Activated B cell treated with CpG ODN at 0.5 μM for 24 hours (primary cell): ENCODE measurements at places on chromosomes 1 and 21. TPM values are rescaled to one million over a fixed set of nuclear protein-coding genes. Genes with fewer than 3 reads are reported as not detected.

DNA sequence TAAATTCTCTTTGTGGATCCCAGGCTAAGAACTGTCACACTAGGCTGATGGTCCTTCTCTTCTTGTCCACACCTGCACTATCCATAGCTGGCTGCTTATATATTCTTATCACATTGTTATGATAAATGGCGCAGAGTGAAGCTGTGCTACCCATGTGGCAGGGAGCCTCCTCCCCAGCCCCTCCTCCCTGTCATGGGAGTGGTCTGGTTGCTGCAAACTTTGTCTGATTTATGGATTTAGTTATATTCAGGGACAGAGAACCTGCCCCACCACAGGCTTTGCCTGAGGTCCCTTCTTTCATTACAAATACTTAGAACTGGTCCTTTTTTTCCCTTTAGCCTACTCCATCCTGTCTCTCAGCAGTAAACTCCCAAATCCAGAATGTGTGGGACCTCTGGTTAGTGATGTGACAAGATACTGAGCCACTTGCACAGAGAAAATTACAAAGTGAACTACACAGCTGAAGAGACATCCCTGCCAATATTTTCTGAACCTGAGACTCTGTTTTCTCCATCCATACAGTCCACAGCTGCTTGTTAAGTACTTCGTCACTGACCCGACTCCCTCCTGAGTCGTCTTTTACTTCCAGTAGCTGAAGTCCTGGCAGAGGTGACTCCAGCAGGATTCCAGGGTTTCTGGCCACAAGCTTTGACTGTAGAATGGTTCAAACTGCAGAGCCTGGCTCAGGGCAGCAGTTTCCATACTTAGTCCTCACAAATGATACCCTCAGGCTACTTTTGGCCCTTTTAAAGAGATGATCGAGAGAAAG, 37.6 kb downstream of the PTGFRN start:
- peaks cover 1% of the 10 kb centered on the region for H3K27me3 ChIP-seq
- H3K36me3 ChIP-seq: no peaks in the 10 kb centered on the region
- DNase-seq: no peak
- H3K4me3 ChIP-seq: no peak overlapping the region
- H3K4me1 ChIP-seq: no peaks in the 10 kb centered on the region

Gene MYOG
- not detected in 2 replicates for total RNA-seq

GRCh38 chr1:42259739-42260064, 75.3 kb downstream of the FOXJ3 start:
- peak overlapping the region; percentile 27 for H3K27ac ChIP-seq
- H3K4me1 ChIP-seq: peaks cover 42% of the 10 kb centered on the region
- DNase-seq: no peak

GRCh38 chr1:165063181-165063965, 293.1 kb downstream of the LMX1A start:
- no peaks in the 10 kb centered on the region for H3K27me3 ChIP-seq
- no peaks in the 10 kb centered on the region for H3K4me1 ChIP-seq
- no peak overlapping the region for H3K4me3 ChIP-seq
- no peak overlapping the region for H3K27ac ChIP-seq
- H3K36me3 ChIP-seq: no peaks in the 10 kb centered on the region

GRCh38 chr1:211259638-211260126, 516 bp downstream of the RCOR3 start:
- peaks cover 22% of the 10 kb centered on the region for H3K4me1 ChIP-seq
- H3K4me3 ChIP-seq: peak overlapping the region; percentile 93
- no peak for DNase-seq
- H3K27ac ChIP-seq: peak overlapping the region; percentile 91

DNA sequence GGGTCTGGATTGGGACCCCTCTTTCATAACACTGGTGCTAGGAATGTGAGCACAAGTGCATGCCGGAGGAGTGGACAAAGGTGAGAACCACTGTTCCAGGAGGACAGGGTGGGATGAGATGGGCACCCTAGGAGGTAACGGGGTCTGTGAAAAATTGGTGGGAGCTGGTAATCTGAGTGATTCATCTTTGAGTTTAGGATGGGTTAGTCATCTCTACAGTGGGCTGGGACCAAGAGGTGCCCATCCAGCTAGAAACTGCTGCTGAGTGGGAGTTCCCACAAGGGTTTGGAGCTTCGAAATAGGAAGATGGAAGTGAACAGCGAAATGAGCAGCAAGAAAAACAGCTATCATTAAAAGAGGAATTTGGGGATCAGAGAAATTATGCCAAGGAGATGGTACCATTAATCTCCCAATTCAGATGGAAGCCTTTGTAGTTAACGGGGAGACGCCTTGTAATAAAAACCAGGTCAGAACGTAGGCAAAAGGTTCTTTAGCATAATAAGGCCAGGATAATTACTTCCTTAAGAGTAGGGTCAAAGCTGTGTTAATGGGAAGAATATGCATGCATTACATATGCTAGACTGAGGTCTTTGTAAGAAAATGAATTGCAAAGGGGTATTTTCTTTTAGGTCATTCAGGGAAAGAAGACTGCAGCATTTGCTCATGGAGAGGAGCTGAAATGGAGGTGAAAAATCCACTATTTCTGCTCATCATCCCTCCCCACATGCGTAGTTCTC, 55.5 kb downstream of the OLFML3 start:
- no peak for DNase-seq
- H3K27me3 ChIP-seq: no peaks in the 10 kb centered on the region
- H3K27ac ChIP-seq: no peak overlapping the region
- H3K36me3 ChIP-seq: no peaks in the 10 kb centered on the region
- no peaks in the 10 kb centered on the region for H3K4me1 ChIP-seq
- no peak overlapping the region for H3K4me3 ChIP-seq

GRCh38 chr1:178725466-178726086, 532 bp downstream of the RALGPS2 start:
- H3K4me1 ChIP-seq: peaks cover 55% of the 10 kb centered on the region
- H3K36me3 ChIP-seq: peaks cover 40% of the 10 kb centered on the region
- peak; percentile 53 for DNase-seq
- H3K27ac ChIP-seq: peak overlapping the region; percentile 96
- H3K4me3 ChIP-seq: peak overlapping the region; percentile 92
- no peaks in the 10 kb centered on the region for H3K27me3 ChIP-seq

Gene CFHR4
- total RNA-seq: not detected in 2 replicates

Gene LCE3E
- not detected in 2 replicates for total RNA-seq

DNA sequence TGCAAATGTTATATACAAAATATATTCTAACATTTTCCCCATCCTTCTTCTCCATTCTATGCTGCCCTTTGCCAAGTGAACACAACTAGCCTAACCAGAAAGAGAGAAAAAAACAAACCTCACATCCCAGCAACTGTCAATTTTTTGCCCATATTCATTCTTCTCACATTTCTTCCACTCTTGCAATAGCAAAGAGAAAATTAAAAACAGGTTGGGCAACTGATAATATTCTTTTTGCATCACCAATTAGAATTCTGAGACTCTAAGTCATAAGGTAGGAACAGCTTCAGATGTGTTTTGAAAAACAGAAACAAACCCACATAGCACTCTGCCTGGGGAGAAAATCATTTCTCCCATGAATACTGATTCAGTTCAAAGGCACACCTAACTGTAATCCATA, 25.2 kb upstream of the EXO1 start:
- H3K27ac ChIP-seq: no peak overlapping the region
- no peak overlapping the region for H3K4me3 ChIP-seq
- H3K27me3 ChIP-seq: no peaks in the 10 kb centered on the region
- H3K4me1 ChIP-seq: peaks cover 5% of the 10 kb centered on the region
- DNase-seq: no peak

Gene FLG2
- not detected in 2 replicates for total RNA-seq

GRCh38 chr1:27869719-27870085, 2.6 kb upstream of the THEMIS2 start:
- H3K36me3 ChIP-seq: peaks cover 5% of the 10 kb centered on the region
- DNase-seq: no peak
- peak overlapping the region; percentile 81 for H3K27ac ChIP-seq
- H3K27me3 ChIP-seq: no peaks in the 10 kb centered on the region

GRCh38 chr1:93662481-93663207, 19.0 kb downstream of the BCAR3 start:
- H3K36me3 ChIP-seq: peaks cover 73% of the 10 kb centered on the region
- H3K27ac ChIP-seq: no peak overlapping the region
- DNase-seq: no peak
- no peaks in the 10 kb centered on the region for H3K27me3 ChIP-seq

GRCh38 chr1:40646315-40646714, 19.2 kb downstream of the RIMS3 start:
- no peak overlapping the region for H3K27ac ChIP-seq
- H3K27me3 ChIP-seq: peaks cover 3% of the 10 kb centered on the region
- H3K4me1 ChIP-seq: no peaks in the 10 kb centered on the region
- H3K36me3 ChIP-seq: no peaks in the 10 kb centered on the region

GRCh38 chr1:28885977-28886730, 28.2 kb upstream of the EPB41 start:
- H3K4me3 ChIP-seq: peak overlapping the region; percentile 88
- peaks cover 5% of the 10 kb centered on the region for H3K36me3 ChIP-seq
- H3K4me1 ChIP-seq: peaks cover 58% of the 10 kb centered on the region

DNA sequence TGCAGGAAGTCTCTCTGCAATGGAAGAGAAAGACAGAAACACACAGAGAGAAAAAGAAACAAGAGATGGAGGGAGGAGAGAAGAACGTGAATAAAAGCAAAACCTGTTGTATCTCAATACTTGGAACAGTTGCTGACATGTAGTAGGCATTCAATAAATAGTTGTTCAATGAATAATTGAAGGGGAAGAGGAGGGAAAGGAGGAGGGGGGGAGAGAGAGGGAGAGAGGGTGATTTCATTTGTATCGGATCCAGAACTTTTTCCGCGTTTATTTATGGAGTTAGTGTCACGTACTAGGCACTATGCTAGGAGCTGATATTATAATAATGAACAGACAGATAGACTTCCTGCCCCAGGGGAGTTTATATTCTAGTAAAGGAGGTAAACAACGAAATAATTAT, 144.1 kb downstream of the OMA1 start:
- H3K27me3 ChIP-seq: no peaks in the 10 kb centered on the region
- DNase-seq: no peak
- H3K4me1 ChIP-seq: no peaks in the 10 kb centered on the region

DNA sequence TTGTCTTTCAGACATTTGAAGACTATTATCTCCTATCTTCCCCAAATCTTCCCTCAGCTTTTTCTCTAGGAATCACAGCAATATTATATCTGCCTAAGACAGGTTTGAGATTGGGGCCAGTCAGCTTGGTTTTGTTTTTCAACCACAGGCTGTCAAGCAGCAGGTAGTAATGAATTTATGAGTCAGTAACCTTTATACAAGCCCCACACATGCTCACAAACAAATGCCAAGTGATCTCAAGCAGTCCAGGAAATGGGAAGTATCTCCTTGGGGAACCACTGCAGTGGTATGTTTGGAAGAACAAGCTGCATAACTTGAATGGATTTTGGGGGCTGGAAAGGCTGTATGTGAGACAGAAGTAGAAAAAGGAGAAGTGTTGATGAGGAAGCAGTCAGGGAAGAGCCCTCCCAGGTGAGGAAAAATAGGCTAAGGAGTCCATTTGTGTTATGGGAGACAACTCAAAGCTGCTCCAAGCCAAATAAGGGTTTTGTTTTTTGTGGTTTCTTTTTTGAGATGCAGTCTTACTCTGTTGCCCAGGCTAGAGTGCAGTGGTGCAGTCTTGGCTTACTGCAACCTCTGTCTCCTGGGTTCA, 2.1 kb downstream of the DHDDS start:
- no peak overlapping the region for H3K4me3 ChIP-seq
- H3K27me3 ChIP-seq: no peaks in the 10 kb centered on the region
- peaks cover 23% of the 10 kb centered on the region for H3K4me1 ChIP-seq
- H3K27ac ChIP-seq: no peak overlapping the region

DNA sequence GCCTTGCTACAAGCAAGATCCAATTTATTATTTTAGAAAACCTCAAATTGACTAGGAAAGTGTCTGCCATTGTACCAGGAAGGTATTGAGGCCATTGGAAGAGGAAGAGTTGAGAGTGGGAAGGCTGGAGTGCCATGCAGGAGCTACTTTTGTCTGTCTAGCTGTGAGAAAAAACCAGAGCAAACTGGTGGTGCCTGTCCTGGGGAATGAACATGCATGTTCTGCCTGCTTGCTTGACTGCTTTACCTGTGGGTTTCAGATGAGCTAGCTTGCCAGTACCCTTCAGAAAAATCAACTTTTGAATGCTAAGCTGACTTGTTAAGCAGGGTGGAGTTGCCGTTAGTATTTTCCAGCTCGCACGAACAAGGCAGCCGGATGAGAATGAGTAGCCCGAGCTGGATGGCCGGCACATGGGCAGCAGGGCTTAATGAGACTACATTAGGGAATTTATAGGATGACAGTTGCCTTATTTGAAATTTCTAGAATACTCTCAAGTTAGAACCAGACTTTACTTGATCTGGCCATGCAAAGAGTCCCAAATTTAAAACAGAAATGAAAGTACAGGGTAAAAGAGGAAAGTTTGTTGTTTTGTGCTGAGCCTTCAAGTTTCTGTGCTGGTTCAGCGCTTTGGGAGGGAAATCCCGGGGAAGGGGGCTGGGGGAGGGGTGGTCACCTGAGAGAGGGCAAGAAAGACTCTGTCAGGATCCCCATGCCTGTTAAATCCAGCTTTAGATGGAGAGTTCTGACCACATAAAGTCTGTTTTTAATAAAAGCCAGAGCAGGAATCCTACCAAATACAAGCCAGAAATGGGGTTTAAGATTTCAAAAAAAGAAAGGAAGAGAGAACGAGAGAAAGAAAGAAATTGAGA, 29.6 kb upstream of the C1orf105 start:
- H3K27me3 ChIP-seq: no peaks in the 10 kb centered on the region
- peak overlapping the region; percentile 99 for H3K27ac ChIP-seq
- H3K36me3 ChIP-seq: no peaks in the 10 kb centered on the region
- peaks cover 64% of the 10 kb centered on the region for H3K4me1 ChIP-seq
- peak; percentile 36 for DNase-seq

DNA sequence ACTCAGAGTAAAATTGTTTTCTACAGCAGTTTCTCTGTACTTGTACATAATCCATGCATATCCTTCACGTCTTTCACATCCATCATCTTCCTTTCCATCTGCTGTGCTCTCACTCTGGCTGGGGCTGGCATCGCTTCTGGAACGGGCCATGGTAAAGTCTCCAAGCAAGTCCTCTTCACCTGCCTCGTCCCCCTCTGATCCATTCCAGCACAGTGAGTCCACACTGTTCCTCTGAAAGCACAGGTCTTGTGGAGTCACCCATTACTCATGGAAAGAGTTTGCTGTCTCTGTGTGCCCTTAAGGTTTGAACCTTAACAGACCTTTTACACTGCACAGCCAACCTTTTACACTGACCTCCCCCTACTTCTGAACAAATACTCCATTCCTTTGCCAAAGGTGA, 313.6 kb downstream of the ASTN1 start:
- no peaks in the 10 kb centered on the region for H3K27me3 ChIP-seq
- H3K4me3 ChIP-seq: no peak overlapping the region
- no peak overlapping the region for H3K27ac ChIP-seq
- H3K4me1 ChIP-seq: no peaks in the 10 kb centered on the region
- H3K36me3 ChIP-seq: no peaks in the 10 kb centered on the region

DNA sequence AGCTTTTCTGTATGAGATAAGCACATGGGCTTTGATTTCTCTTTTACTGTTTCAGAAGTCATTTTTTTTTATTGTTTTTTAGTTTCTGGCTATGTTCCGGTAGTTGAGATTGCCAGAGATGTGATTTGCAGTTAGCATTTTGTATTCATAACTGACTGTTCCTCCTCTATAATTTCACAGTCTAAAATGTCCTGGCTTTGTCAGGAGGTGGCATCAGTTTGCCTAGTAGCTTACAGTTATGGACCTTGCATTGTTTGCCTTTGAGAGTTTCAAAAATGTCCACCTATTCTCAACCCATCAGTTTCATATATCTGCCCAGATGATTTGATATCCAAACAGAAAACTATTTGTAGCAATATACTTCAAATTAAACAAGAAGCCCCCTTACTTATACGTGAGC, 39.5 kb upstream of the ST6GALNAC3 start:
- no peaks in the 10 kb centered on the region for H3K36me3 ChIP-seq
- no peak for DNase-seq
- H3K4me3 ChIP-seq: no peak overlapping the region
